ENCODE measurements at places on chromosomes 5 and 9. TPM values are rescaled to one million over a fixed set of nuclear protein-coding genes. Genes with fewer than 3 reads are reported as not detected.
A peak's percentile ranks its signal among the peaks of the same experiment; 100 is the strongest.

DNA sequence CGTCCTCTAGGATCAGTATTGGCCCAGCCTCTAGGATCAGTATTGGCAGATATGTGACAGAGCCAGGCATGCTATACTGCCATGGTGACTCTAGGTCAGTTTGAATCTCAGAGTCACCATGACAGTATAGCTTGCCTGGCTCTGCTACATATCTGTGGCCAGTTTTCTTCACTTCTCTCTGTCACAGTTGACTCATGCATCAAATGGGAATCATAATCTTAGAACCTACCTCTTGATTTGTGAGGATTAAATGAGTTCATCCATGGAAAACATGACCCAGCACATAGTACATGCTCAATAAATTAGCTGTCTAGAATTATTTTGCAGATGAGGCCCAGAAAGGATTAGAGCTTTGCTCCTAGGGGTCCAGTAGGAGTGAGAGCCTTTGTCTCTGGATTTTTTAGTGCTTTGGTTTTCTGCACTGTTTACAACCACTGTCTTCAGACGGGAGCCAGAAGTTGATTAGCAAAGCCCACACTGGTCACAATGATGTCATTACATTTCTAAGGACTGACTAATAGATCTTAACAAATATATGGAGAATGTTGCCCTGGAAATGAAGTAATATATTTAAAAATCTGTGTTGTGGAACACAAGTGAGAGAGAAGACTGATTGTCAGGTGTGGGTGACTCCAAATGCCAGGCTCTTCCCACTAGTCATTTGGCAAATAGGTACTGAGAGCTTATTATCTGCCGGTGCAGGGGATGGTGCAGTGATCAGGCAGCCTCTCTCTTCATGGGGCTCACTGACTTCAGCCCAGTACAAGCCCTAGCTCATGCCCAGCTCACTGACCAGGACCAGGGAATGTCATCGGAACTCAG lies 76.0 kb downstream of the COL15A1 start:
- no peak overlapping the region for H3K4me3 ChIP-seq
- no peaks in the 10 kb centered on the region for H3K27me3 ChIP-seq
- no peak overlapping the region for H3K27ac ChIP-seq

DNA sequence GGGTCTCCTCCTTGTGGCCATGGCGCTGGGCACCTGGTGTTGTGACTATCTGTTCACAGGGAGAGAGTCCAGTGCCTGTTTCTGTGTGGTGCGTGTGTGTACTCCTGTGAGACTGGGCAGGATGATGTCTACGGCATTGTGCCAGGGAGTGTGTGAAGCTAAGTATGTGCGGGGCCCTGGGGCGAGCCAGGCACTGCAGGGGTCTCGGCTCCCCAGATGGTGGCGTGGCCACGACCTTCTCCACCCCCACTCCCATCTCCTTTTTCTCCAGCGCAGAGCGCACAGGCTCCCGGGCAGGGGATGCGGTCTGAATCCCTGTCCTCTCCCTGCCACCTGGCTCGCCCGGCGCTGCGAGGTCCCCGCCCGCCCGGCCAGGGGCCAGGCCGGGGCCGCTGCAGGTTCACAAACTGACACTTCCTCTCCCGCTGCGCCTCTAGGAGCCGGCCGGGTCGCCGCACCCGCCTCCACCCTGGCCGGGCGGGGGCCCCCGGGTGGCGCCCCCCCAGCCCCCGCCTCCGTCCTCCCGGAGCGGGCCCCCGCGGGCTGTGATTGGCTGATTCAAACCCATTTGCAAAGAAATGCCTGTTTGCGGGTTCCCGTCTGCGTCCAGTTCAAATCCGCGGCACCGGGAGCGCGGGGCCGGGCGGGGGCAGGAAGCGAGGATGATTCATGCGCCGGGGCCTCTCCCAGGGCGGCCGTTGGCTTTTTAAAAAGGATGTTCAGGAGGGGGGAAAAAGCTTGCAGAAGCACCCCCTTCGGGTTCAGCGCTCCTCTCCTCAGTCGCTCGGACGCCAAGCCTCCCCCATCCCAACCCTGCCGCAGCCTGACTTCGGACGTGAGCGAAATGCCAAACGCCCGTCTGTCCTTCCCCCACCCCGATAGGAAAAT lies 790 bp downstream of the PHF19 start:
- peak; percentile 60 for DNase-seq
- H3K27ac ChIP-seq, result peak overlapping the region; percentile 88
- H3K36me3 ChIP-seq, result no peaks in the 10 kb centered on the region
- peak overlapping the region; percentile 59 for H3K4me3 ChIP-seq
- H3K27me3 ChIP-seq, result no peaks in the 10 kb centered on the region
- peaks cover 6% of the 10 kb centered on the region for H3K4me1 ChIP-seq

DNA sequence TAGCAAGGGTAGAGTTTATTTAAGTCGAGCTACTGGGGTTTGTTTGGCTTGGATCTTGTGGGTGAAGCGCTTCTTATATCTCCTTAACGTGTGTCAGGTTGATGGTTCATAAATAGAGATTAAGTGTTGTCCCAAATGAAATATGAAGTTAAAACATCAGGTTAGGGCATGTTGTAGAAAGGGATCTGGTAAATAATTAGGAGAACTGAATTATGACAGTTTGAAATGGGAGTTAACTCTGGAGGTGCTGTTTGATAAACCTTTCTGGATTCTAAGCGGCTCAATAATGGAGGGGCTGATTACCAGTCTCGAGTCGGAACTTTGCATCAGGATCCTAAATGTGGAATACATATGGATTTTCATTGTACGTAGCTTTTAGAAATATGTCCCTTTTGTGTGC lies 717.0 kb upstream of the WWC1 start:
- H3K4me1 ChIP-seq, result no peaks in the 10 kb centered on the region
- no peaks in the 10 kb centered on the region for H3K27me3 ChIP-seq
- DNase-seq, result no peak
- H3K27ac ChIP-seq, result no peak overlapping the region
- no peaks in the 10 kb centered on the region for H3K36me3 ChIP-seq

DNA sequence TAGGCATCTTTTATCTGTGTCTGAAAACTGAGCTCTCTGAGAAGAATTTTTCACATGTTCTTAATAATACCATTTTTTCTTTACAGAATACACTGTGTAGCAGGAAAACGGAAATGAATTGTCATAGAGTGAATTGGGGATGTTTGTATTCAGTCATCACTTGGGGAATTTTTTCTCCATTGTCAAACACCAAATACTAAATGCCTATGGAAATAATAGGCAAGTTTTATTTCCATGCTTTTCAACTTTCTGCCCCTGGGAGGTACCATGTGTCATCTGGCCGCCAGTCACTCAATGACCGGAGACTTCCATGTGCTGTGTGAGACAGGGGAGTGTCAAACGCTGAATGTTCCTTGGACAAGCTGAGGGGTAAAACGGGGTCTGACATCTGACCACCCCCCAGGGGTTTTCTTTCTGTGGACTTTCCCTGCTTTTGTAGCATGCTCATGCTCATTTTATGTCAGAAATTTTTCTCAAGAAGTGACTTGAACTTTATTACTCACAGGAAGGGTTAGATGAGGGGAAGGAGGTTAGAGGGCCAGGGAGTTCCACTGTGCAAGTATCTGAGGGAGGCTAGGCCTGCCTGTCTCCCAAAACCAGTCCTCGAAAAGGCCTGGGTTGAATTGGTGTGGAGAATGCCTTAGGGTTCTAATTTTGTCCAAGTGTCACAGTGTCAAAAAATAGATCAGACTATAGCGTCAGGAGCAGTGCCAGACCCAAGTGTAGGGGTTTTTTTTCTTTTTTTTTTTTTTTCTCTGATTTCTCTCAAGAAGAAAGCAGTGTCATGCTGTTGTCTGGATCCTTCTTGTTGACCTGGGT lies 438.6 kb downstream of the AGTPBP1 start:
- no peaks in the 10 kb centered on the region for H3K36me3 ChIP-seq
- H3K4me1 ChIP-seq, result no peaks in the 10 kb centered on the region
- no peak overlapping the region for H3K27ac ChIP-seq
- no peaks in the 10 kb centered on the region for H3K27me3 ChIP-seq
- no peak overlapping the region for H3K4me3 ChIP-seq

GRCh38 chr5:7473115-7473514 lies 77.2 kb downstream of the ADCY2 start:
- H3K4me3 ChIP-seq, result no peak overlapping the region
- no peaks in the 10 kb centered on the region for H3K27me3 ChIP-seq
- no peaks in the 10 kb centered on the region for H3K4me1 ChIP-seq

DNA sequence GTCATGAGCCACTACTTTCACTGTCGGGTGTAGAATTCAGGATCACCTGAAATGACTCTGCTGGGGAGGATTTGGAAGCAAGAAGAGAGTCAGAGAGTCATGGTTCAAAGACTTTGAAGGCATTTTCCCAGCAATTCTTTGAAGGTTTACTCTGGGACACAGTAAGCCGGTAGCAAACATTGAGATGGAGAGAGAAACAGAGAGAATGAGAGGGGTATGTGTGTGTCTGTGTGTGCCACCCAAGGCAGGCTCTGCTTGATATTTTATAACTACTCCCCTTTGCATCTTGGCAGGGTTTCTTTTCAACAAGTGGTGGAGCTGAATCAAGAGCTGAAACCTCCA lies 89.8 kb downstream of the ANKRD55 start:
- H3K4me3 ChIP-seq, result no peak overlapping the region
- peak overlapping the region; percentile 94 for H3K27ac ChIP-seq
- H3K36me3 ChIP-seq, result no peaks in the 10 kb centered on the region
- no peaks in the 10 kb centered on the region for H3K27me3 ChIP-seq
- DNase-seq, result no peak

DNA sequence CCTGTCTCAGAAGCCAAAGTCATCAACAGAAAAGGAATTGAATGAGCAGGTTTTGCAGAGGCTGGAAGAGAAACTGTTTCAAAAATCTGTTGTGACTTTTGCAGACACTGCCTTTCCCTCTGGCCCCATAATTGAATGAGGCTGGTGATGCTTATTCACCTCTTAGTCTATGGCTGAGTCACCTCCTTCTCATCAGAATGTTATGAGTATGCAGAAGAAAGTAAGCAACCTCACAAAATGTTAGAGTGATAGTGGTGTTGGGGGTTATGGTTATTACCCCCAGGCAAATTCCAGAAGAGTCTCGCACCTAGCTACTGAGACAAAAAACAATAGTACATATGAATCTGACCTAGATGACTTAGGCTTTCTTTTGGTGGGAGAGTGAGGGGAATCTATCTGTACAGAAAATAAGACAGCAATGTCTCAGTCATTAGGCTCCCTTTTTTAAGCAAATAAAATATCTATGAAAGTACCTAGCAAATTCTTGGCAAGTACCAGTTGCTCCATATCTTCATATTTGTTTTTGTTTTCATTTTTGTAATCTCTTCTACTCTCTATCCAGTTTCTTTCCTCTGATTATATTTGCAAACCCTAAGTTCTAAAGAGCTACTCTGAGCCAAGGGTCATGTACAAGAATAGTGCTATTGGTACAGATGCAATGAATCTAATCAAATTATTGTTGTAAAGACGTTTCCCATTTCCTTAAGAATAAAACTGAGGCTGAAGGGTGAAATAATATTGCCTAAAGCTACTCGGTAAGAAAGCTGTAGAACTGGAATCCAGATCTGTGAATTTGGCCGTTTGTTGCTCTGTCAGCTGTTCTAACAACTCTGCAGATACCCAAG lies 498.1 kb upstream of the TNC start:
- no peaks in the 10 kb centered on the region for H3K4me1 ChIP-seq
- H3K27ac ChIP-seq, result no peak overlapping the region
- H3K36me3 ChIP-seq, result no peaks in the 10 kb centered on the region

GRCh38 chr5:59591162-59591561 lies 302.4 kb downstream of the PDE4D start:
- no peaks in the 10 kb centered on the region for H3K27me3 ChIP-seq
- H3K27ac ChIP-seq, result no peak overlapping the region
- no peaks in the 10 kb centered on the region for H3K4me1 ChIP-seq
- H3K4me3 ChIP-seq, result no peak overlapping the region
- DNase-seq, result no peak
- no peaks in the 10 kb centered on the region for H3K36me3 ChIP-seq

- H3K4me1 ChIP-seq, result peaks cover 27% of the 10 kb centered on the region
- peak overlapping the region; percentile 90 for H3K27ac ChIP-seq
- DNase-seq, result peak; percentile 86
- no peaks in the 10 kb centered on the region for H3K27me3 ChIP-seq
- H3K36me3 ChIP-seq, result peaks cover 38% of the 10 kb centered on the region
These were observed 2.4 kb downstream of the LTC4S start for GRCh38 chr5:179795863-179796833.

DNA sequence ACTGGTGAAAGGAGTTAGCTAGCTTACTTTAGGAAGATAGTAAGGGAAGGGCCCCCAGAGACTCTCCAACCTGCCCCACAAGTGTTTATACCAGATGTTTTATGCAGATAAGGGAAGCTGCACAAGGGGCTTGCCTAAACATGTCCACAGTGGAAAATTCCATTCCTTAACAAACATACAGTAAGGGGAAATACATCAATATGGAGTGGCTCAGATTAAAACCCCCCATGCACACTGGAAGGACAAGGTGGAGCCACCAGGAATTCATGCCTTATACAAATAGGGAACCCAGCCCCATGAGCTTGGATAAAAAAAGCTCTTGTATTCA lies 106.3 kb upstream of the GPBP1 start:
- no peak for DNase-seq
- H3K27ac ChIP-seq, result no peak overlapping the region
- H3K36me3 ChIP-seq, result no peaks in the 10 kb centered on the region

- H3K4me1 ChIP-seq, result peaks cover 5% of the 10 kb centered on the region
- H3K27ac ChIP-seq, result no peak overlapping the region
- peak; percentile 52 for DNase-seq
- no peaks in the 10 kb centered on the region for H3K36me3 ChIP-seq
- no peak overlapping the region for H3K4me3 ChIP-seq
- H3K27me3 ChIP-seq, result peaks cover 7% of the 10 kb centered on the region
These were observed 10.8 kb upstream of the IFNA2 start for GRCh38 chr9:21395778-21396717.

GRCh38 chr9:114011313-114011712 lies 66.8 kb downstream of the AMBP start:
- peaks cover 4% of the 10 kb centered on the region for H3K36me3 ChIP-seq
- no peak for DNase-seq
- no peaks in the 10 kb centered on the region for H3K4me1 ChIP-seq
- no peak overlapping the region for H3K27ac ChIP-seq
- H3K4me3 ChIP-seq, result no peak overlapping the region
- no peaks in the 10 kb centered on the region for H3K27me3 ChIP-seq

- H3K27ac ChIP-seq, result no peak overlapping the region
- no peaks in the 10 kb centered on the region for H3K27me3 ChIP-seq
- no peak overlapping the region for H3K4me3 ChIP-seq
- no peaks in the 10 kb centered on the region for H3K36me3 ChIP-seq
- peaks cover 9% of the 10 kb centered on the region for H3K4me1 ChIP-seq
- no peak for DNase-seq
These were observed 57.7 kb upstream of the SHB start for GRCh38 chr9:38126730-38127129.

DNA sequence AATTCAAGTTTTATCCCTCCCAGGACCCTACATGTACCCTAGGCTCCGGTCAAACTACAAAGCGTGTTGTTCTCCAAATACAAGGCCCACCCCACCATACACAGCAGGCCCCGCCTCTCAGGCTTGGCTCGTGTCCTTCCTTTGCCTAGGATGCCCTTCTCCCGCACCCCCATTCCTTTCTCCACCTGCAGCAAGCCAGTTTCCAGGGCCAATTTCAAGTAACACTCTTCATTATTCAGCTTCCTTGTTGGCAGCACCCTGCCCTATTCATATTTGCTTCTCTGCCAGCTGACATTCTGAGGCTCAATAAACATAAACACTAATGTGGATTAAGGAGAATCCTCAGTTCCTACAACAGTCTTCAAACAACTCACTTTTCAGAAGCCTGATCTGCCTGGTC lies 31.7 kb downstream of the EPB41L4B start:
- H3K4me3 ChIP-seq, result no peak overlapping the region
- H3K27ac ChIP-seq, result peak overlapping the region; percentile 76
- no peaks in the 10 kb centered on the region for H3K36me3 ChIP-seq
- H3K4me1 ChIP-seq, result peaks cover 72% of the 10 kb centered on the region
- DNase-seq, result peak; percentile 50

SPATA31E1 gene
- under 0.01 TPM for total RNA-seq

CD180 gene
- 0.33 TPM for total RNA-seq

NEUROG1 gene
- not detected for total RNA-seq

TAS2R1 gene
- 1.3 TPM for total RNA-seq

ARRDC3 gene
- total RNA-seq, result 168 TPM

ICE1 gene
- total RNA-seq, result 41.4 TPM

PIK3R1 gene
- 93.8 TPM for total RNA-seq
